Cardiac septum (tissue), 1 donor: ENCODE measurements at places on chromosomes 16 and 17. TPM values are rescaled to one million over a fixed set of nuclear protein-coding genes. Genes with fewer than 3 reads are reported as not detected.

Gene KRTAP2-2
- total RNA-seq, result not detected

- DNase-seq, result no peak
Observed at GRCh38 chr17:81665205-81666091, 957 bp downstream of the OXLD1 start.

Gene MEAK7
- 8.5 TPM for total RNA-seq

DNA sequence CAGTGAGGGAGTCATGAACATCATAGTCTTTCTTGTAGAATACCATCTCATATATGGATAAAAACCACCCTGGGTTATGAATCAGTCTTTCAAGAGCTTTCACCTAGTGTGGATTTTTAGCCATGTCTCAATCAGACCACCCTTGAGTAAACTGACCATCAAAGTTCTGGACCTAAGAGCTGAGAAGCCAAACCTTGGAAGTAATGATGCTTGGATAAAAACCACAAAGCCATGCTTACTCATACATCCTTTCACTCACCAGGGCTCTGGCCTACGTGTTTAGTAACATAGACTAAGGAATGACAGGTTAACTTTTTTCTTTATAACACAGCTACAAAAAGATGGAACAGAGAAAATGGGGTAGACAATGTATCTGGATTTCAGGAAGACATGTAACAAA lies 167.2 kb downstream of the STX8 start:
- DNase-seq, result no peak

- DNase-seq, result no peak
Observed at GRCh38 chr17:79685121-79685520, 45.6 kb upstream of the ENPP7 start.

- no peak for DNase-seq
Observed at GRCh38 chr17:79326814-79327213, 252.2 kb downstream of the ENGASE start.

DNA sequence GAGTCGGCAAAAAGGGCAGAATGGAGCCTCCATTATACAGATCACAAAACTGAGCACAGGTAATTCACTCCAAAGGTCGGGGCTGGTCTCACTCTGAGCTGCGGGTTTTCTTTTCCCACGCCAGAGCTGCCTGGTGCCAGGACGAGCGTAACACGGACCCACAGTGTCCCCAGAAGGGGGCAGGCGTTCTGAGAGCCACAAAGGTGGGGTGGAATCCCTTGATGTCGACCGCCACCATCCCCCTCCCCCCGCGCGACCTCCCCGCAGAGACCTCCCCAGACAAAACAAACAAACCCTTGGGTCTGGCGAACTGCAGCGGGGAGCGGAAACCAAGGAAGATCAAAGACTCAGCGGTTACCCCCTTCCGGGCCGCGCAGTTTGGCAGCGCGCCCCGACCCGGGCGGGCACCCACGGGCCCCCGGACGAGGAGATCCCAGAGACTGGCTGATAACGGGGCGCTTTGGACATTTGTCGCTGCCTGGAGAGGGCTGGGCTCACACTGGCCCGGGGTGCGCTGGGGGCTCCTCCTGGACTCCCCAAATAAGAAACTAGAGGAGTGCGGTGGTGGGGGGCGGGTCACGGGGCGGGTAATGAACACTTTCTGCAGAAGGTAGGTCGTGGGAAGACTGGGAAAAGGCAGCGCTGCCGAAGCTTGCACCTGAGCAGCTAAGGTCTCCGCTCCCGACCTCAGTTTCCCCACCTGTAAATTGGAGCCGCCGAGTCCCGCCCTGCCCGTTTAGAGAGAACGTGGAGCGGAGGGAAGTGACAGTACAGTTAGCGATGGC lies 664 bp upstream of the NKD1 start:
- DNase-seq, result no peak

Gene CA5A
- total RNA-seq, result not detected

GRCh38 chr16:11393366-11393765 lies 48.1 kb downstream of the RMI2 start:
- DNase-seq, result peak; percentile 55

Gene CBX2
- total RNA-seq, result 3.5 TPM

Gene NGFR
- 9.9 TPM for total RNA-seq

Gene C17orf78
- not detected for total RNA-seq

Gene IKZF3
- total RNA-seq, result 0.51 TPM

GRCh38 chr17:77707546-77707945 lies 251.0 kb upstream of the TNRC6C start:
- peak; percentile 57 for DNase-seq

DNA sequence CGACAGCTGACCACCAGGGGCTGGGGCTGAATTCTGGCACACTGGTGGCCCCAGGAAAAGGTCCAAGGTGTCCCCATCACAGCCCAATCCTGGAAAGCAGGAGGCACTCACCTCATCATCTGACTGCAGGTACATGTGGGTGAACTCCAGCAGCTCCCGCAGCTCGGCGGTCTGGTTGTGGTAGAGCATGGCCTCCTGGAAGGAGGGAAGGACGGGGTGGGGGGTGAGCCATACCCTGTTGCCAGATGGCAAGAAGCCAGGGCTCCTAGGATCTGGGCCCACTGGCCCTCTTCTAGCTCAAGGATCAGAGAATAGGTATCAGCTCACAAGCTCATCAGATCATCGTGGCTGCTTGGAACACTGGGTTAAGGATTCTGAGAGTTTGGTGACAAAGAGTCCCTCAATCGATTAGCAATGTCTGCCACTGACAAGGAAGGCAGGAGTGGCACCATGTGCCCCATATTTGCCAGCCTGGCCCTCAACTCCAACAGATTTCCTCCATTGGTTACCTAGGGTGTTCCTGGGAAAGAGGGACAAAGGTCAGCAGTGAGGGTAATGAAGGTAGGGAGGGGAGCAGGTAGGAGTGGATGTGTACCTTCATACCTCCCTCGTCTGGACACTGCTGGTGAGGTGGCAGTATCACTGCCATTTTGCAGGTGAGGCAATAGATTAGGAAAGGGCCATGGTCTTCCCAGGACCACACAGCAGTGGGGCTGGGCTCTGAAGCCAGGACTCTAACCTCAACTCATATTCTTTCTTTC lies 4.9 kb downstream of the P3H4 start:
- DNase-seq, result no peak

DNA sequence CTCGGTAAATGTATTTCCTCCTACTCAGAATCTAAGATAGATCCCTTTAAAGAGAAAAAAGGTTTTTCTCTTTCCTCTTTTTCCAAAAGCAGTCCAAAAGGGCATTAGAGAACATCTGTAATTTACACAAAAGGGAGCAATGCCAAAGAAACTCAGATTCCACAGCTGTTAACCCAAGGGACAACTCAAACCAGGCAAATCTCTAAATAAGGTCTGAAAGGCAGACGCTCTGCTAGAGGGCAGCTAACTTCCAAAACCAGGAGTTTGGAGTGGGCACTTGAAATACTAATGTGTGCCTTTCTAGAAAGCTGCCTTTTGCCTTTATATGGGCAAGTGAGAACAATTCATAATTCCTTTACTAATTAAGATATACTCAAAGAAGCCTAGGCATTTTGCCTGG lies 435.7 kb downstream of the ZFHX3 start:
- no peak for DNase-seq
